OCI-LY7 (cell line): ENCODE measurements at places on chromosomes 13 and 19. TPM values are rescaled to one million over a fixed set of nuclear protein-coding genes. Genes with fewer than 3 reads are reported as not detected.

DNA sequence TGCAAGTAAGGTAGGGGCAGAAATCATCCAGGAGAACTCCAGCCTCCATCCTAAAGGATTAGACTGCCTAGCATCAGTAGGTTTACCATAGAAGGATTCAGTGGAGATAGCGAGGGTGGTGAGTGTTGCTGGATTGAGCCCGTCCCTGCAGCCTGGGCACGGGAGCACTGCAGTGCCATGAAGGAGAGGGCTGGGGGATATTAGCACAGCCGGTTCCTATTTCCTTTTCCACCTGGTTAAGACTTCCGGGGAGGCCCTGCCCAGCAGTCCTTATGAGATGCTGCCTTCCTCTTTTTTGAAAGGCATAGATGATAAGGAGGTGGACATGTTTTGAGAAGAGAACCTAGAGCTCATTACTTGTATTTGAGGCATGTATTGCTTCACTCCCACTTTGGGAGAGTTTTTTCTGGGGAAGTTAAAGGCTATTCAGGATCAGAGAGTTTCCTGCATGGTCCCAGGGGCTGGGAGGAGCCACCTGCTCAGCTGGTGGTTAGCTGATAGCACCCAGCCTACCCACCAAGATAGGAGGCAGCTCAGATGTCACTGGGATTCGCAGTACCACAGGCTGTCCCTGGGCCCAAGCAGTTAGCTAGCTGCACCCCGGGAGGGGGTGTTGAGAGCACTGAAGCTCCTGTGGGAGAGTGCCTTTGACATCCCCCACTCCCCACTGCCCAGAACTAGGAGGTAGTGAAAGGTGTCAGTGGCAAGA is 17.2 kb downstream of the ACTN4 start:
- DNase-seq = peak; percentile 37

DNA sequence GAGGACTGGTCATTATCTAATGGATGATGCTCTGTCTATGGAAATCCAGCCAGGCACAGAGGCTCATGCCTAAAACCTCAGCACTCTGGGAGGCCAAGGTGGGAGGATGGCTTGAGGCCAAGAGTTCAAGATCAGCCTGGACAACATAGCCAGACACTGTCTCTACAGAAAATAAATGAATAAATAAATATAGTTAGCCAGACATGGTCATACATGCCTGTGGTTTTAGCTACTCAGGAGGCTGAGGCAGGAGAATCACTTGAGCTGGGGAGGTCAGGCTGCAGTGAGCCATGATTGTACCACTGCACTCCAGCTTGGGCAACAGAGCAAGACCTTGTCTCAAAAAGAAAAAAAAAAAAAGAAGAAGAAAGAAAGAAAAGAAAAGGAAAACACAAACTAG is 234.7 kb downstream of the TSHZ3 start:
- no peak for DNase-seq

- DNase-seq = no peak
These were observed 11.3 kb downstream of the MAST3 start for GRCh38 chr19:18108897-18109296.

- no peak for DNase-seq
These were observed 3.5 kb upstream of the TBC1D4 start for GRCh38 chr13:75485286-75486062.

DNA sequence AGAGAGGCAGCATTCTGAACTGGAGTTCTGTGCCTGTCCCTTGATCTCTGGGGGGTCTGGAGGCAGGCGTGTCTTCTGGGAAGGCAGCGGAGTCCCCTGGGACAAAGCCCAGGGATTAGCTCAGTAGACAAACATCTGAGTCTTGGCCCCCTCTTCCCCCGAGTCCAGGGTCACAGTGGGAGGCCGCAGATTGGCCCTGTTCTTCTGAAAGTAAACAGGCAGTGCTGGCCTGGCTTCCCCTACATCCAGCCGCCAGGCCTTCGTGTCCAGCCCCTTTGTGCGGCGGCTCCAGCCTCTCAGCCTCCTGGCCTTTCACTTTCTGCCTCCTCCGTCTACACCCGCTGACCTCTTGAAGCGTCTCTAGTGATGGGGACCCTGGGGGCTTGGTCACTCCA is 989 bp downstream of the NFILZ start:
- no peak for DNase-seq

The MYBPC2 gene
- 22.2 and 28.2 TPM in 2 replicates for total RNA-seq

The SLC5A5 gene
- total RNA-seq = not detected in 2 replicates

DNA sequence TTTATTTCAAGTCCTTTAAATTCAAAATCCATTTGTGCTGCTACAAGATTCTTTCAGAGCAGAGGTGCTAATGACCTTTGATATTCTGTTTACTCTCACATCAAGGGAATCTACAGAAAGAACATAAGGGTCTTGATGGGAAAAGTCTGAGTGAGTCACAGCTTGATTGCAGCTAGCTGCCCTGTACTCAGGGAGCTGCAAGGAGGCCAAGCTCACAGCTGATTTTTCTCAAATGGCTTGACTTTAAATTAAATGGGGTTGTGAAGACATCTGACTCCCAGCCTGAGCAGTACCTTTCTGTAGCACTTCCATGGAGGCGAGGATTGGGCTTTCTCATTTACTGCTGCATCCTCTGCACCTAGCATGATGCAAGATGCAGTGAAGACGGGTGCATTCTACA is 62.5 kb downstream of the RAP2A start:
- no peak for DNase-seq

The ACP7 gene
- not detected in 2 replicates for total RNA-seq

DNA sequence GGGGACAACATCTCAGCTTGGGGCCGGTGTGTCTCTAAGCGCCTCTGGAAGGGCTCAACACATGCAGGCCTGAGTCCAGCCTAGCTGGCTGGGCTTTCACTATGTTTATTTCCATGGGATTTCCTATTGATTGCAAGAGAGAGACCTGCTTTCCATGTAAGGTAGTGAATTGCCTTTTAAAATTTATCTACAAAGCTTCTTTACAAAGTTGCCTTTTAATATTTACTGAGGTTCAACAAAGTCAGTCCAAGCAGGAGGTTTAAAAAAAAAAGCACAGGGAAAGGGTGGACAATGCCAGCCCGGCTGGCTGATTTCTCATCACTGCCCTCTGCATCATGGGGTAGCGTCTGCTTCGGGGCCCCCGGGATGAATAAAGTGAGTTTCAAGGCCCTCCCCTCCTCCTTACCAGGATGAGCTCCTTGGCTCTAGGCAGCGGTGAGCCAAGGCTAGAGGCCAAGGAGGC is 15.8 kb downstream of the TLE2 start:
- DNase-seq = no peak

DNA sequence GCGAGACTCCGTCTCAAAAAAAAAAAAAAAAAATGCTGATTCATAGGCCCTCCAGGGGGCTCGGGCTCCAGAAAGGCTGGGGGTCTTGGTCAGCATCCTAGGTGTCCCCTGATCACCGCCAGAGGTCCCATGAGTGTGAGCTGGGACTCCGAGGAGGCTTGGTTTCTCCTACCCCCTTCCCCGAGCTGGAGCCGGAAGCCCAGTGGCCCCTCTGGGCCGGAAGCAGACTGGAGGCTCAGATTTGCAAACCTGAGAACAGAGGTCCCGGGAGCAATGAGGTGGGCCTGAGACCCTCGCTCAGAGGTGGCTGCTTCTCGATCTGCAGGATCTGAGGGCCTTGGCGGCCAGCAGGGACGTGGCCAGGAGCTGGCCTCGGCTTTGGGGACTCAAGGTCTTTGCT is 41.5 kb downstream of the EFNA2 start:
- peak; percentile 53 for DNase-seq

- DNase-seq = no peak
These were observed 42.1 kb downstream of the GADD45B start for GRCh38 chr19:2517881-2518601.
